Trophoblast cell (in vitro differentiated cells and primary cell): ENCODE measurements at places on chromosomes 2 and 18.
A peak's percentile ranks its signal among the peaks of the same experiment; 100 is the strongest.

GRCh38 chr2:112606547-112606946 is 22.1 kb downstream of the CHCHD5 start:
- no peak for DNase-seq

DNA sequence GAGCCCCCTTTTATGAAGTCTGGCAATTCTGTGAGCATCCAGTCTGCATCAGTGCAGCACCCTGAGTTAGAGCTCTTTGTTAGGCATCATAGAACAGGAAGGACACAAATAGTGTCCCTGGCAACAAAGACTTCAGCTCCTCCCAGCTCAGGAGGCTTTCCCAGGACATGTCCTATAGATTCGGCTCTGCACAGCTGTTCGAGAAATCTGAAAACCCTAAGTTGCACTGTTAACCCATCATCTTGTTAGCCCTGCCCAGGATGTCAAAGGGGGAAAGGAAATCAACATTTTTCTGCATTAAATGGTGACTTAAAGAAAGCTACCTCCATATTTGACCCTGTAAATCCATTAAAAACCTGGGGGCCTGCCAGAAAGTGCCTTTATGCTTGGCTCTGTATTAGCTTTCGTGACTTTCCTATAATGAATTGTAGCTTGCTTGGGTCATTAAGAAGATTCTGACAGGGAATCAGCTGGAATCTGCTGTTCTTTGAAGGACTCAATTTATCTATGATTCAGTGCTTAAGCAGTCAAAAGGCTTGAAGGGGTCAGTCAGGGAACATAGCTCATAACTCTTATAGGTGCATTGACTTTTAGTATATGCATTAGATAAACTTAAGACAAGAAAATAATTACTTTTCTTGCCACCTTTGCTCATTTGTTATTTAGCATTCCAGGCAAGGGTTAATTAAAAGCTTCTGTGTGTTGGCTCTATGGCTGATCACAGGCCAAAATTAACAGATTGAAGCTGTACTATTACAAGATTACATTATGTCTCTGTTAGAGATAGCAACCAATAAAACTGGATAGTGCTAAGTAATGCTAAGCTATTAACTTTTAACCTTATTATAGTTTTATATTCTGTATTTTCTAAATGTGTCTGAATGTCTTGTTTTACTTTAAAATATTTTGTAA is 20.6 kb downstream of the ERMN start:
- no peak for DNase-seq

DNA sequence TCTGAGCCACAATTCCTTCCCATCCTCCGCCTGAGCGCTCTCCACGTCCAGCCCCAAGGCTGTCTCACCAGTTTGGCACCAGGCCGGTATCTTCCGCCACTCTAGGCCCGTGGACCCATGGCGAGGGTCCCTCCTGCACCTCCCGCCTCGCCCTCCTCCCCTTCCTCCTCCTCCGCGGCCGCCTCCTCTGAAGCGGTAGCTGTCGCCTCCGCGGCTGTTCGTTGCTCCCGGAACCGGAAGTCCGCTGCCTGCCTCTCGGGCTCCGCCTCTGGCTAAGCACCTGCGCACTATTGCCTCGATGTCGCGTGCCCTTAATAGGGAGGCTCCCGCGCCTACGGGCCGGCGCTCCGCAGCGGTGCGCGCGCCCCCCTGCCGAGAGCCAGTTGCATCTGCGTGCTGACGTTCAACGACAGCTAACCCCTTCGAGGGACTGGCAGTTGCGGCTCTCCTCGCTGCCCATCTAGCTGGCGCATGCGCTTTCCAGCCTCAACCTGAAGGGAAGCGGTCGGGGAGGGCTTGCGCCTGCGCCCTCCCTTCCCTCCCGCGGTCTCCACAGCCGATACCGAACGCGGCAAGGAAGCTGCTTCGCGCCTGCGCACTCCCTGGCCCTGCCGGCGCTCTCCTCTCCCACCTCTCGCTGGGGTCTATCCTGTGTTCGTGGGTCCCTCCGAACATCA is at the start of gene MBD1:
MBD1 (minus strand) TSS at position 229 of the 677 bp plus-strand sequence. CDS start 1,531 bp downstream, outside the sequence.
- peak; percentile 98 for DNase-seq

- DNase-seq: no peak
These were observed 154.9 kb downstream of the FTCDNL1 start for GRCh38 chr2:199696048-199696447.

- peak; percentile 87 for DNase-seq
These were observed 140.0 kb downstream of the MC4R start for GRCh38 chr18:60232541-60232940.

GRCh38 chr2:1972011-1972410 is 227.7 kb upstream of the PXDN start:
- DNase-seq: no peak

- DNase-seq: no peak
These were observed 3.3 kb upstream of the SLC23A3 start for GRCh38 chr2:219173176-219173575.

DNA sequence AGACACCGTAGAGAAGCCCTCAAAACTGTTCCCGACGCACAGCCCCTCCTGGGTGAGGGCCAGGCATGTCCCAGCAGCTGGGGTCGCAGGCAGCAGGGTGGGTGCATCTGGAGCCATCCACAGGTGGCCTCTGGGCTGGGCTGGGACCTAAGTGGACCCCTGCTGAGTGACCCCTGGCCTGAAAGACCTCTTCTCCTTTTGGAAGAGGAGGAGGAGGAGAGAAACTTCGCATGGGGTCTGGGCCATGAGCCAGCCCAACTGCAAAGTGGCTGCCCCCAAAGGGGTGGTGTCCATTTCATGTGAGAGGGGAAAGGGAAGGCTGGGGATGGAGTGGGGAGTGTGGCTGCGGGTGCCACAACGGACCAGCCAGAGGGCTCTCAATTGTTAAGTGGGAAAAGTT is 25.1 kb downstream of the ANO7 start:
- no peak for DNase-seq

DNA sequence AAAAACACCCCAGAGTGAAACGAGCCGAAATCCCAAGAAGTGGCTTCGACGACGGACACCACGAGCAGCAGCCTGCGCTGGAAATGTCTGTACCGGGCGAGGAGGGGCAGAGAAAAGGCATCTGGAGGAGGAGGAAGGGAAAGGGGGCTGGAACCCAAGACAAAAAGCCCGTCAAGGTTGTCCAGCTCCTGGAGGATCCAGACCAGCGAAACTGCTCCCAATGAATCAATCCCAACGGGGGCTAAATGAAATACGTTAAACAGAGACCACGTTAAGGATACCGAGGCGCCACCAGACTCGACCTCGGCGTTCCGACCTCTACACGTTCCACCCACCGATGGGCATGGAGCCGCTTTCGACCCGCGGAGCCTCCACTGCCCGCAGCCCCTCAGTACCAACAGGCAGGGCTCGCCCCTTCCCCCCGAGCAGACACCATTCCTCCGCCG is 400 bp downstream of the CCDC88A start:
- peak; percentile 30 for DNase-seq

DNA sequence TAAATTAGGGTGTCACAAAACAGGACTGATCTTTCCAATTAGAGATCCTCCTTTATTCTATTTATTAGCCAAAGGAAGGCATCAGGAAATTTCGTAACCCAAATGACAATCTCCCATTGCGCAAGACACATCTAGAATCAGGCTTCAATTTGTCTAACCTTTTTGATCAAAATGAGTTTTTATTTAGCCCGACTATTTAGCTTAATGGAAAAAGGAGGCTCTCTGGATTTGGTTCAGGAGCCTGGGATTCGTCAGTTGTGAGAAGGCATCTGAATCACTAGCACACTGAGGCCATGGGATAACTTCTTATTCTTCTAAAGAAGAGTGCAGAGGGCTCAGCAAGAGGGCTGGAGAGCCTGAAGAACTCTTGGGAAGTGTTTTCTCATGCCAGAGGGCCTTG is 332.1 kb upstream of the ETAA1 start:
- DNase-seq: no peak

DNA sequence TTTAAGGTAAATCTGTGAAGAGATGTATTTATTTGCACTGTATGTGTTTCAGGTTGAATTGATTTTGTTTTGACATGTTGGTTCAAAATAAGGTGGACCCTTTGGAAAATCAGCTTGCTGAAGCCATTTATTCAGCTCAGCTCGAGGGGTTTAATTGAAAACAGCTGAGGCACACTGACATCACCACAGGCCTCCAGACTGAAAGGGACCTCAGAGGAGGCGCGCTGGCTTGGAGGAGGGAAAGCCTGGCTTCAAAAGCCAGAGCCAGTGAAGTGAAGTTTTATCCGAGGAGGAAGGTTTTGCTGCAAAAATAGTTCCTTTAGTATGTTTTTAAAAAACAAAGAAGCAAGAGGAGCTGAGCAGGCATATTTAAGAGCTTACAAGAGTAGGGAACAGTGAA is 26.9 kb upstream of the DNMT3A start:
- no peak for DNase-seq

DNA sequence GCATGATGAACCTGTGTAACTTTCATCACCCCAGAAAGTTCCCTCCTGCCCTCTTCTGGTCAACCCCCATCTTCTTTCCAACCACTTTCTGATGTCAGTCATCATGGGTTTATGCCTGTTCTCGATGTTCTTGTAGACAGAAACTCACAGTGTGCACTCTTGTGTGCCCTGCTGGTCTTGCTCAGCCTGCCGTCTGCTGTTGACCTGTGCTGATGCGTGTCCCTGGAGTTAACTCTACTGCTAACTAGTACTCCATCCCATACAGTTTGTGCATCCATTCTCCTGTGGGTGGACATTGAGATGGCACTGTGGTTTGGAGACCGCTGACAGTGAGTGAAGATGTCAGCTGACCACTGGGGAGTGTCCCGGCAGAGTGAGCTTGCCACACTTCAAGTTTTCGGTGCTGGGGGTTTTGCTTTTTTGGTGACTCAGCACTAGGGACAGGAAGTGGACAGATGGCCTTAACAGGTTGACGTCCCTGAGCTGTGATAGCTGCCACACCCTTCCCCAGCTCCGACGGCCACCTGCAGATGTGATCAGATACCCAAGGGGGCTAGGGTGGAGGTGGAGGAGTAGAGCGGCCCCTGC is 14.8 kb downstream of the KLHL29 start:
- DNase-seq: no peak

GRCh38 chr18:49359732-49360444 is 100.6 kb downstream of the DYM start:
- no peak for DNase-seq

- no peak for DNase-seq
These were observed 10.9 kb downstream of the IGFBP2 start for GRCh38 chr2:216643986-216644659.

DNA sequence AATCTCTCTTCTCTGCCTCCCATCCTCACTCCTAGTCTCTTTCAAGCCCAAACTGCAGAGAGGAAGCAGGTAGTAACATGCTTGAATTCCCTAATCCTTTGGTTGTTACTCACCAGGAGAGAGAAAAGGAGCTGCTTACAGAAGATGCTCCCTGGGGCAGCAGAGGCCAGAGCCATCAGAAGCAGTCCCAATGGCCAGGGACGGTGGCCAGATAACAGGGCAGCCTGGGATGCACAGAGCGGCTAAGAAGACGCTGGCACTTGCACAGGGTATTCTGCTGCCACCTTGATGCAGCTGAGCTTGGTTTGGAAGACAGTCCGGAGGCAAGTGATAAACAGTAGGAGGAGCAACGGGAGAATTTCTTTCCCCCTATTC is 250 bp downstream of the DSC1 start:
- DNase-seq: no peak

DNA sequence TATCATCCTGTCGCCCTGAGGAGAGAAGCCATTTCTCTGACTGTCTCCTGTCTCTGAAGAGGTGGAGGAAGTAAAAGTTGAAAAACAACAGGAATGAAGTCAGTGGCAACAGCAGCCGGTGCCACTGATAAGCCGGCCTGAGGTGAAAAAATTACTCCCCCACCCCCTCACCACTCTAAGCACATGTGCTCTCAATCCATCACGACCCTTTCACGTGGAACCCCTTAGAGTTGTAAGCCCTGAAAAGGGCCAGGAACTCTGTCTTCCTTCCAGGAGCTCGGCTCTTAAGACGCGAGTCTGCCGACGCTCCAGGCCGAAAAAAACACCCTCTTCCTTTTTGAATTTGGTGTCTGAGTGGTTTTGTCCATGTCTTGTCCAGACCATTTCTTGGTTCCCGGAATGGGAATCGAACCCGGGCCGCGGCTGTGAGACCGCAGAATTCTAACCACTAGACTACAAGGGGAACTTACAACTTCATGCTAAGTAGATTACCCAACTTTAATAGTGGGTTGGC is 40.7 kb upstream of the TRIM43 start:
- no peak for DNase-seq

GRCh38 chr2:196336207-196336606 is 164.8 kb upstream of the STK17B start:
- DNase-seq: no peak

- DNase-seq: peak; percentile 84
These were observed 176.3 kb upstream of the GLI2 start for GRCh38 chr2:120559401-120559800.

DNA sequence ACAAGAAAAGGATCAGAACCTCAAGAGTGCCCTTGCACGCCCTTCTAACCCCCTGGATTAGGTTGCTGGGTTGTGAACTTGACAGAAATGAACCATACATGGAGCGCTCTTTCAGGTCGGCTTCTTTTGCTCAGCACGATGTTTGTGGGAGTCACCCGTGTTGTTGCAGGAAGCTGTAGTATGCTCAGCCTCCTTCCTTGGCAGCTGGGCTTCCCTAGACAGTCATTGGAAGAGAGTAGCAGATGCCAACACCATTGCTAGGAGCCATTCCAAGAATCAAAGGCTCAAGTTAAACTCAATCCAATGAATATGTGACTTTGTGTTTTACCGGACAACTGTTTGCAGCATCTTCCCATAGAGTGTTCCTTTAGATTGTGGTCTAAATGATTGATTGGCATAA is 47.0 kb downstream of the RAB12 start:
- DNase-seq: no peak
